ENCODE measurements at places on chromosomes 1 and 21.
A peak's percentile ranks its signal among the peaks of the same experiment; 100 is the strongest.

DNA sequence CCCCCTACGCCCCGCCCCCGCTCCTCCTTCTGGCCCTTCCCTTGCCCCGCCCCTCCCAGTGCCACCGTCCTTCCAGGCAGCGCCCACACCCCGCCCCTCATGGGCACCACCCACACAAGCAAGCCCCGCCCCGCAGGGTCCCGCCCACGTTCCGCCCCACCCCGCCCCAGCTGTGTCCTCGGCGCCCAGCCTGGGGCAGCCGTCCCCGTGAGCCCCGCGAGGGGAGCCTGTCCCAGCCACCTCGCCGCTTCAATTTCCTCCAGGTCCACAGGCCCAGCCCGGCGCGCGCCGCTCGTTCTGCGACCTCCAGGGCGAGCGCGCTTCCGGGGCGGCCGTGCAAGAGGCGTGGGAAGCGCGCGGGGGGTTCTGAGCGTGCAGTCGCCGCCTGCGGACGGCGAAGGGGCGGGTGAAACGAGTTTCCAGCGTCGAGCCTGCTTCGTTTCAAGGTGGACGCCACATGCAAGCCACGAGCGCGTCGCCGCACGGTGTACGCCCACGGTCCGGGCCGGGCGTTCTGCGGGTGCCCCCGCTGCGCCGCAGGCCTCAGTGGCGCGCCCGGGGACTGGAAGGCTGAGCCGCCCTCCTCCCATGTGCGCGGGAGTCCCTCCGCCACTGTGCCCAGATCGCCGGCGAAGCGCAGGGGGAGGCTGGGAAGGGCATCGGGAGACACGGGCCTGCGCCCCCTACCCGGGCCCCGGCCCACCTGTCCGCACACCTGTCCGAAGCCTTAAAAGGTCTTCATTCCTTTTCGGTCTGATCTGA is 10.8 kb upstream of the FAAP20 start:
- H3K27me3 ChIP-seq: peaks cover 20% of the 10 kb centered on the region
- peaks cover 81% of the 10 kb centered on the region for H3K4me1 ChIP-seq
- H3K36me3 ChIP-seq: no peaks in the 10 kb centered on the region
- H3K4me3 ChIP-seq: peak overlapping the region; percentile 76
- DNase-seq: peak; percentile 69
- H3K27ac ChIP-seq: no peak overlapping the region

DNA sequence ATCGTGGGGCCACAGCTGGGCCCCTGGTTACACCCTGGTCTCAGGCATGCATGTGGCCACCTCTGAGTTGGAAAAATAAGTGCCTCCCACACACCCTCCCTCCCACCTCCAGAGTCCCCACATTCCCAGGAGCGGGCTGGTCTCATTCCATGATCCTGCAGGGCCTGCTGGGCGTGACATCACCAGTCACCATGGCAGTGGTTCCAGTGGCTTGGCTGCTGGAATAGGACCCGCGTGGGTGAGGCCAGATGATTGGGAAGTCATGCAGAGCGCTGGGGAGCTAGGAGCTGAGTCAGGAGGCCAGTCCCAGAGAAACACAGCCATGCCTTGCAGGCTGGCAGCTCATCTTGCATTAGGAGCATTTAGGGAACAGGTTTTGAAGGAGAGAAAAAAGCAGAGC is 125.4 kb upstream of the TMEM51 start:
- H3K36me3 ChIP-seq: peaks cover 2% of the 10 kb centered on the region
- no peak overlapping the region for H3K4me3 ChIP-seq
- H3K4me1 ChIP-seq: peaks cover 51% of the 10 kb centered on the region
- H3K27ac ChIP-seq: no peak overlapping the region

DNA sequence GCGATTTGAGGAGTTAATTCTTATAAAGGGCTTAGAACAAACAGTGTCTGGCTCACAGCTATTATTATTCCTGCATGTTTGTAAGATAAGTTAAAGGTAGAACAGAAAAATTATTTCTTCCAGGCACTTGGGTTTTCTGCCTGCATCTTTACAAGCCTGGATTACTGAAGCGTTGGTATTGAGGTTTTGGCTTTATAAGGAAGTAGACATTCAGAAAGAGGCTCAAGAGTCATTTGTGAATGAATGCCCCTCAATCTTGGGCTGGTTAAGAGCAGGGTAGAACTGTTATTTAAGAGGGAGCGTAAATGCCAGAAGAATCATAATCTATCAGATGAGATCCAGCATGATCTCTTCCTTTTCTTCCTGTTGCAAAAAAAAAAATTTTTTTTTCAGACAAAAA is 77.3 kb upstream of the ARID1A start:
- H3K4me1 ChIP-seq: peaks cover 14% of the 10 kb centered on the region
- no peak for DNase-seq
- H3K27me3 ChIP-seq: no peaks in the 10 kb centered on the region
- H3K27ac ChIP-seq: no peak overlapping the region
- no peak overlapping the region for H3K4me3 ChIP-seq
- H3K36me3 ChIP-seq: no peaks in the 10 kb centered on the region

DNA sequence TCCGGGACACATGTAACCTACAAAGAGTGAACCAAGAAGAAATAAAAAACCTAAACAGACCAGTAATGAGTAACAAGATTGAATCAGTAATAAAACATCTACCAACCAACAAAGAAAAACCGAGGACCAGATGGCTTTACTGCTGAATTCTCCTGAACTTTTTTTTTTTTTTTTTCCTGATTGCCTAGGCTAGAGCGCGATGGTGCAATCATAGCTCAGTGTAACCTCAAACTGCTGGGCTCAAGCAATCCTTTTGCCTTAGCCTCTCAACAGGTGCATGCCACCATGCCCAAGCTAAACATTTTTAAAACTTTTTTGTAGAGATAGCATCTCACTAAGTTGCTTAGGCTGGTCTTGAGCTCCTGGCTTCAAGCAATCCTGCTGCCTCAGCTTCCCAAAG is 11.2 kb upstream of the FGGY start:
- H3K36me3 ChIP-seq: no peaks in the 10 kb centered on the region
- no peak overlapping the region for H3K27ac ChIP-seq
- no peak for DNase-seq
- H3K4me3 ChIP-seq: no peak overlapping the region

DNA sequence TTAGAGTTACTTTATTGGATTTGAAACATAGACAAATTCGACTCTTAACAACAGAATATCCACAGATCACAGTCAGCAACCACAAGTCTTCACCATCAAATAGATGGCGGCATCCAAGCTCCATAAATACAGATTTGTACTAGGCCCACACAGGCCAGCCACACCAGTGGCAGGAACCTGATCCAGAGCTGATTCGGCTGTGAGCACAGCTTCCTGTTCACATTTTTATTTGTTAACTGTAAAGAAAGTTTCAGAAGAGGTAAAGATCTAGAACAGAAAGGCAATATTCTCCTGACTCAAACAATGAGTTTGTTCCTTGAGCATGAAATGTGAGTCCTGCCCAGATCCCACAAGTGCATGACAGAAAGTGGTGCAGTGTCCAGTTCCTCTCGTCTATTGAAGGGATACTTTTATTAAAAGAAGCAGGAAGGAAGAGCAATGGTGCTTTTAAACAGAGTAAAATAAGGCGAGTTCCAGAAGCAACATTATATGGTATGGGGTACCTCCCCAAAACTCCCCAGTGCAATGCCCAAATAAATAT is 205.8 kb downstream of the SLC45A1 start:
- H3K36me3 ChIP-seq: peaks cover 10% of the 10 kb centered on the region
- H3K4me1 ChIP-seq: peaks cover 48% of the 10 kb centered on the region
- DNase-seq: no peak
- no peak overlapping the region for H3K4me3 ChIP-seq

- H3K4me1 ChIP-seq: no peaks in the 10 kb centered on the region
- H3K27me3 ChIP-seq: peaks cover 2% of the 10 kb centered on the region
- no peaks in the 10 kb centered on the region for H3K36me3 ChIP-seq
- DNase-seq: no peak
These were observed 159.2 kb downstream of the DYRK1A start for GRCh38 chr21:37525810-37526209.

DNA sequence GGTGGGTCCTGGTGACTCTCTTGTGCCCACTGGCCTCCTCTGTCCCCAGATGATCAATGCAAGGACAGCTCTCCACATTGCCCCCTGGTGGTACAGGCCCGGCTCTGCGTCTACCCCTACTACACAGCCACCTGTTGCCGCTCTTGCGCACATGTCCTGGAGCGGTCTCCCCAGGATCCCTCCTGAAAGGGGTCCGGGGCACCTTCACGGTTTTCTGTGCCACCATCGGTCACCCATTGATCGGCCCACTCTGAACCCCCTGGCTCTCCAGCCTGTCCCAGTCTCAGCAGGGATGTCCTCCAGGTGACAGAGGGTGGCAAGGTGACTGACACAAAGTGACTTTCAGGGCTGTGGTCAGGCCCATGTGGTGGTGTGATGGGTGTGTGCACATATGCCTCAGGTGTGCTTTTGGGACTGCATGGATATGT is 10.8 kb downstream of the ADAMTSL4 start:
- no peak overlapping the region for H3K27ac ChIP-seq
- no peaks in the 10 kb centered on the region for H3K36me3 ChIP-seq
- peaks cover 50% of the 10 kb centered on the region for H3K4me1 ChIP-seq
- DNase-seq: peak; percentile 67
- no peak overlapping the region for H3K4me3 ChIP-seq

DNA sequence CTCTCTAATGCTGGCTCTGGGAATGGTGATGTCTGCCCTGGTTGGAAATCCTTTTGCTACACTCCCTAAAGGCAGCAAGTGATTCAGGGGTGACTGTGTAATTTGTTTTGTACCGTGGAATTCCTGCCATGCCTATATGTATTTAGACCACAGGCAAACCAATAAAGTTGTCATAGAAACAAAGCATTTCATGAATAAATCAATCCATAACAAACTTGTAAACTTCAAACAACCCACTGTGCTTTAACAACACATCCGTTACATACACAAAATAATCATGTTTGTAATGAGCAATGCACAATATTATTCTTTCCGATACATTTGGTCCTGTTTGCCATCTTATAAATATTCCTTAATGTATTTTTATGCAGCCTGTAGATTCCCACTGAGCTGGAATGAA is 330.3 kb upstream of the SNX7 start:
- no peaks in the 10 kb centered on the region for H3K4me1 ChIP-seq
- no peak overlapping the region for H3K4me3 ChIP-seq
- H3K27me3 ChIP-seq: no peaks in the 10 kb centered on the region
- no peak overlapping the region for H3K27ac ChIP-seq
- H3K36me3 ChIP-seq: no peaks in the 10 kb centered on the region

GRCh38 chr1:39189592-39190041 is 14.9 kb upstream of the MACF1 start:
- no peaks in the 10 kb centered on the region for H3K36me3 ChIP-seq
- no peak overlapping the region for H3K4me3 ChIP-seq
- no peaks in the 10 kb centered on the region for H3K27me3 ChIP-seq
- peak; percentile 31 for DNase-seq
- H3K4me1 ChIP-seq: peaks cover 33% of the 10 kb centered on the region
- H3K27ac ChIP-seq: no peak overlapping the region

DNA sequence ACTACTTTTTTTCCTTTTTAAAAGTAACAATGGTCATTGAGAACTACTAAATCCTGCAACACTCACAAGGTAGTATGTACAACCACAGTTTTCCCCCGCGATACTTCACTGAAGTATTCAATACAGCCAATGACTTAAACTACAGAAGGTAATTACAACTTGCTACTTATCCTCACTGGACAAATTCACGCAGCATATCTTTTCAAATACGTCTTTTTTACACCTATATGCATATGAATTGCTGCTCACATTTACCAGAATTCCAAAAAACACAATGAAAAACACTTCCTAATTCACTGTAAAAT is 12.4 kb downstream of the NRIP1 start:
- H3K4me1 ChIP-seq: peaks cover 74% of the 10 kb centered on the region
- H3K4me3 ChIP-seq: no peak overlapping the region
- H3K27ac ChIP-seq: no peak overlapping the region
- no peak for DNase-seq
- H3K27me3 ChIP-seq: no peaks in the 10 kb centered on the region
- no peaks in the 10 kb centered on the region for H3K36me3 ChIP-seq

GRCh38 chr1:184684285-184685074 is 70.2 kb downstream of the EDEM3 start:
- H3K27ac ChIP-seq: no peak overlapping the region
- DNase-seq: no peak
- peaks cover 5% of the 10 kb centered on the region for H3K27me3 ChIP-seq

DNA sequence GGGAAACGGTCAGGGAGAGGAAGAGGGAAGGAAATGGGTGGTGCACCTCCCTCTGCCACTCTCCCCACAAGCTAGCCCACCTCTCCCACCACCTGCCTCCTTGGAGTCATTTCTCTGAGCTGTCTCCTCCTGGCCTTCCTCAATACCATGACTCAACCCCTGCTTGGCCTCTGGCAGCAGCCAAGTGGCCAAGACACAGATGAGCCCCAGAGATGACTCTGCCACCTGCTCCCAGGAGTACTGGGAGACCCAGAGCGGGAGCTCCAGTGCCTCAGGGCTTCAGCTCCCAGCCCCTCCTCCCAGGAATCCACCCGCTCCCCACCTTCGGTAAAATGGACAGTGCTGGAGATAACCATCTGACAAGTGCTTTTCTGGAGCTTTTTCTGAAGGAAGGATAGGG is 2.6 kb downstream of the S100A16 start:
- peak overlapping the region; percentile 99 for H3K27ac ChIP-seq
- no peak for DNase-seq
- H3K4me3 ChIP-seq: no peak overlapping the region
- H3K27me3 ChIP-seq: no peaks in the 10 kb centered on the region
- peaks cover 75% of the 10 kb centered on the region for H3K4me1 ChIP-seq
- H3K36me3 ChIP-seq: no peaks in the 10 kb centered on the region

DNA sequence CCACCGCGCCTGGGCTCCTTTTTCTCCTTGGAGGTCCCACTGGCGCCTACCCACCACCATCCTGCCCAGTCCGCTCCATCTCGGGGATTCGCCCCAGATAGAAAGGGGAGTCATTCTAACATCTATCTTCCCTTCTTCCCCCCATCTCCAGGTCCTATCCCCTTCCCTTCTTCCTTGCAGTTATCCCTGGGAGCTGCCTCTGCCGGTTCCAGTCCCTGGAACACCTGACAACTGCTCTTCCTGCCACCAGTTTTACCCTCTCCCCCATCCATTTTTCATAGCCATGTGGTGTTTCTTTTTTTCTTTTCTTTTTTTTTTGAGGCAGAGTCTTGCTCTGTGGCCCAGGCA is 12.0 kb upstream of the COL16A1 start:
- peak overlapping the region; percentile 71 for H3K4me3 ChIP-seq
- H3K27me3 ChIP-seq: no peaks in the 10 kb centered on the region
- no peak for DNase-seq
- no peaks in the 10 kb centered on the region for H3K36me3 ChIP-seq

- H3K36me3 ChIP-seq: no peaks in the 10 kb centered on the region
- no peak overlapping the region for H3K27ac ChIP-seq
- H3K4me3 ChIP-seq: no peak overlapping the region
- no peaks in the 10 kb centered on the region for H3K4me1 ChIP-seq
- no peak for DNase-seq
These were observed 198.7 kb downstream of the SETD4 start for GRCh38 chr21:35861661-35862060.

- peaks cover 62% of the 10 kb centered on the region for H3K4me1 ChIP-seq
- H3K36me3 ChIP-seq: no peaks in the 10 kb centered on the region
- no peak for DNase-seq
- H3K4me3 ChIP-seq: no peak overlapping the region
- no peaks in the 10 kb centered on the region for H3K27me3 ChIP-seq
These were observed 2.4 kb upstream of the IBA57 start for GRCh38 chr1:228163007-228163753.

- H3K36me3 ChIP-seq: no peaks in the 10 kb centered on the region
- no peak overlapping the region for H3K27ac ChIP-seq
- peak overlapping the region; percentile 73 for H3K4me3 ChIP-seq
- H3K27me3 ChIP-seq: no peaks in the 10 kb centered on the region
- H3K4me1 ChIP-seq: peaks cover 33% of the 10 kb centered on the region
These were observed 389 bp downstream of the SEMA6C start for GRCh38 chr1:151146072-151146411.
